Mesothelial cell of epicardium (in vitro differentiated cells): ENCODE measurements at places on chromosomes 12 and 14. TPM values are rescaled to one million over a fixed set of nuclear protein-coding genes. Genes with fewer than 3 reads are reported as not detected.

DNA sequence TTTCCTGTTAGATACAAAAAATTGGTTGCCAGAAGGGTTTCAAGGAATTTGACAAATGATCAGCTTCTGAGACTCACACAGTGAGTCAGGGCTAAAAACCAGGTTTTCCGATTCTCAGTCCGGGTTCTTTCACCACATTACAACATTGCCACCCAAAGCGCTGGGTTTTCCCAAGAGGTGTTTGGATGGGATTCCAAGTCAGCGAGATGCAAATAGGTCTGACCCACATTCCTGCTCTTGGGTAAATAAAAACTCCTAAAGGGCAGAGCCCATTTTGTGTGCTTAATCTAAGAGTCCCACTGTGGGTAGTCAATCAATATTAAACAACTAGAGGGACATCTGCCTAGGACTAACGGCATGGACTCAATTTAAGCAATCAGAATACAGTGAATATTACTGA, 5.4 kb upstream of the RIC8B start:
- no peak overlapping the region for H3K27ac ChIP-seq
- DNase-seq: no peak
- no peak overlapping the region for H3K4me3 ChIP-seq
- peaks cover 37% of the 10 kb centered on the region for H3K4me1 ChIP-seq
- no peaks in the 10 kb centered on the region for H3K36me3 ChIP-seq

DNA sequence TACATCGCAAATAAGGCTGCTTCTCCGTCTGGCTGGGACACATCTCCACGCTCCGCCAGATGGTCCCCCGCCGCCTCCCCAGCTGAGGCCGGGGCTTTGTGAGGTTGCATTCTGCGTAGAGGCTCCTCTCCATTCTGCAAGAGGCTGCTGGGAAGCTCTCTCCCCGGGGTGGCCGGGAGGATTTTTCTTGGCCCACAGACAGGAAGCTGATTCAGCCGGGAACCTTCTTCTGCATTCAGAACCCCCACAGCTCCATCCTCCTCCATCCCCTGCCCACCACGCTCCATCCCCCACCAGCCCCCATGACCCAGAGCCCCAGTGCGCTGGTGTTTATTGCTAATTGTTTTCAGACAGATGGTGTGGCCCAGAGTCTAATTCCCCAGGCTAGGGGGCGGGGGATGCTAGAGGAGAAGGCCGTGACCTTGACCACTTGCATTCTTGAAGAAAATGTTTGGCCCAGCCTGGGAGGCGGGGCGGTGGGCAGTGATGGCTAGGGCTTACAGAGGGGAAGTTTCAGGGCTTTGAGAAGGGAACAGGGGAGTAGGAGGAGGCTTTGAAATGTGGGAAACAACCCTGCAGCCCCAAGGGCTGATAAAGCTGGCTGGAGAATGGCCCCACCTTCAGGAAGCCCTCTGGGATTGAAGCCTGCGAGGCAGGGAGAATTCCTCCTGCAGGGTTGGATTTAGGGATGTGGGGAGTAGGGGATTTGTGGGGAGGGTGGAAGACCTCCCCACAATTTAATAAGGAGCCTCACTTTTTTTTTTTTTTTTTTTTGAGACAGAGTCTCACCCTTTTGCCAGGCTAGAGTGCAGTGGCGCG, 88.5 kb upstream of the NCOR2 start:
- H3K27ac ChIP-seq: peak overlapping the region; percentile 91
- no peak overlapping the region for H3K4me3 ChIP-seq
- DNase-seq: peak; percentile 56
- peaks cover 2% of the 10 kb centered on the region for H3K27me3 ChIP-seq
- peaks cover 21% of the 10 kb centered on the region for H3K4me1 ChIP-seq
- no peaks in the 10 kb centered on the region for H3K36me3 ChIP-seq

RPGRIP1 gene
- 0.29 to 0.35 TPM (median 0.29 TPM) in 3 replicates for total RNA-seq

CIDEB gene
- not detected in 3 replicates for total RNA-seq

- H3K36me3 ChIP-seq: no peaks in the 10 kb centered on the region
- H3K27me3 ChIP-seq: no peaks in the 10 kb centered on the region
- H3K4me3 ChIP-seq: no peak overlapping the region
- DNase-seq: no peak
- H3K4me1 ChIP-seq: peaks cover 30% of the 10 kb centered on the region
Observed at GRCh38 chr14:104750056-104750752, 2.7 kb upstream of the SIVA1 start.

GRCh38 chr14:77615361-77616132, 890 bp downstream of the SPTLC2 start:
- DNase-seq: no peak
- H3K4me1 ChIP-seq: peaks cover 37% of the 10 kb centered on the region
- no peaks in the 10 kb centered on the region for H3K36me3 ChIP-seq
- peaks cover 6% of the 10 kb centered on the region for H3K27me3 ChIP-seq

- H3K4me3 ChIP-seq: peak overlapping the region; percentile 31
- no peak overlapping the region for H3K27ac ChIP-seq
- peaks cover 57% of the 10 kb centered on the region for H3K36me3 ChIP-seq
Observed at GRCh38 chr12:133180669-133181068, 626 bp upstream of the ZNF268 start.
